ENCODE measurements at places on chromosomes 6 and 20.

GRCh38 chr20:53020834-53021233 is 48.7 kb downstream of the TSHZ2 start:
- DNase-seq: no peak

DNA sequence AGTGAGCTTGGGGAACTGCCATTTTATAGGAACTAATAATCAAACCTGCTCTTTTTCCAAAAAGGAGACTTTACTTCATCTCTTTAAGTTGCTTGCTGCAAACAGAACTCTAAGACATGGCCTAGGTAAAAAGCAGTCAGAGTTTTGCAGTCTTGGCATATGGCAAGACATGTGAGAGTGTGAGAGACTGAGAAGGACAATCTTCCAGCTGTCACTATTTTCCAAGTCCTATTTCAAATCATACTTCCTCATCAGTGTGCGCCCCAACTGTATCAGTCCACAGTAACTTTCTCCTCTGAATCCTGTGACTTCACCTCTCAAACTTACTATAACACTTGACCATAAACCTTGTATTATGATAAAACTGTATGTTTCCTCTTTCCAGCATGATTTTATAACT is 10.4 kb downstream of the CALHM6 start:
- DNase-seq: no peak

GRCh38 chr6:129929433-129929832 is 68.3 kb upstream of the TMEM244 start:
- peak; percentile 49 for DNase-seq

- no peak for DNase-seq
These were observed 574.2 kb upstream of the JAG1 start for GRCh38 chr20:11248011-11248409.

GRCh38 chr6:39925191-39925930 is 8.9 kb downstream of the MOCS1 start:
- DNase-seq: no peak

DNA sequence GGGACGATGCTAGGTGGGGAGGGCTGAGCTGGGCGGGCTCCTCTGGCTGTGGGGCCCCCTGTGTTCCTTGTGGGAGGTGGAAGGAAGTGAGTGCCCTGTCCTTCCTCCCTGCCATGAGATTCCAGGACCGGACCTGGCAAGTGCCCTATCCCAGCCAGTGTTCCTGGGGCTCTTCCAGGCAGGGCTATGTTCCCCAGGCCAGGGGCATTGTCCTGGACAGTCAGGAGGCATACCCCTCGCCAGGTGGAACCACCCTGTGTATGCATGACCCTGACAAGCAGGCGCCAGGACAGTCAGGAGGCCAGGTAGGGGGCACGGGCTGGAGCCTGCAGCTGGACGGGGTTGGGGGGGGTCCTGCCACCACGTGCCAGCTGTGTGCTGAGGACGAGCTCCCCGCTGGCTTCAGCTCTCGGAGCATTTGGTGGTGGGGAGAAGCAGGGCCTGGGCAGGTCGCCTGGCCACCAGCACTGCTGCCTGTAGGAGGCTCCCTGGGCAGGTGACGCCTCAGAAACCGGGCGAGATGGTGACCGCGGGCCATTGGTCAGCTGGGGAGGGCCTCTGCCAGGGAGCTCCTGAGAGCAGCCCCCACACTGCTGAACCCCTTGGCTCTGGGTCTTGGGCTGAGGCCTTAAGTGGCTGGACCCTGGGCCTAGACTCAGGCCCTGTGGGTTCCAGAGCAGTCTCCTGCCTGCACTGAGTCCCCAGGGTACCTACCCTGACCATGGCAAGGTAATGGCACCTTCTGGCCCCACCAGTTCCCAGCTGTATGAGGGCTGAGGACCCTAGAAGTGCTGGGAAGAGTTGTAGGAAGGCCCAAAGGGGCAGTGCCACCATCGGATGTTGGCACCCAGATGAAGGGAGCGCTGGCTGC is 694 bp downstream of the SLC17A9 start:
- no peak for DNase-seq

DNA sequence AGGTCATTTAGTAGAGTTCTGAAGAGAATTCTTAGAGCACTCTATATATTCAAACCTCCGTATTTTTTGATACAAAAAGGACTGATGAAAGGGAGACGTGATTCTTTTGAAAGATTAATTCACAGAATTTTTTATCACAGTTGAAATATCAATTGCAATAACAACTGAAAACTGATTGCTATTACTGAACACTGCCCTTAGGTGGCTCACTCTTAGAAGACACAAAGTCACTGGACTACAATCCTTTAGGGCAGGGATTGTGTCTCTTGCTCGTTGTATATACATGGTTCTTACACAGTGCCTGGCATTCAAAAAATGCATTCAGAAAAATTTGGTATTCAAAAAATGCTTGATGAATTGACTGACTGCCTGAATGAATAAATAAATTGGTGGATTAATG is 17.1 kb upstream of the CALHM6 start:
- DNase-seq: no peak

GRCh38 chr6:140078561-140079125 is 704.2 kb upstream of the CITED2 start:
- DNase-seq: peak; percentile 66

- DNase-seq: no peak
These were observed 858 bp downstream of the BCAS1 start for GRCh38 chr20:54069501-54069971.

DNA sequence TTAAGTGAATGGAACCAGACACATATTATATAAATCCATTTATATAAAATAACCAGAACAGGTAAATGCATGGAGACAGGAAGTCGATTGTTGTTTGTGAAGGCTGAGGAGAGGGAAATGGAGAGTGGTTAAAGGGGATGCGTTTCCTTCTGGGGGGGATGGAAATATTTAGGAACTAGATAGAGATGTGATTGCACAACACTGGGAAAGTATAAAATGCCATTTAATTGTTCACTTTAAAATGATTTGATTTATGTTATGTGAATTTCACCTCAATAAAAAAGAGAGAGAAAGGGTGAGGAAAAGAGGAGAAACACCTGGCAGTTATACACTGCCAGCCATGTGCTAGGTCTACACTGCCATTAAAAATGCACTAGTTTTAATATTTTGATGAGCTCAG is 312.6 kb downstream of the CD83 start:
- no peak for DNase-seq

DNA sequence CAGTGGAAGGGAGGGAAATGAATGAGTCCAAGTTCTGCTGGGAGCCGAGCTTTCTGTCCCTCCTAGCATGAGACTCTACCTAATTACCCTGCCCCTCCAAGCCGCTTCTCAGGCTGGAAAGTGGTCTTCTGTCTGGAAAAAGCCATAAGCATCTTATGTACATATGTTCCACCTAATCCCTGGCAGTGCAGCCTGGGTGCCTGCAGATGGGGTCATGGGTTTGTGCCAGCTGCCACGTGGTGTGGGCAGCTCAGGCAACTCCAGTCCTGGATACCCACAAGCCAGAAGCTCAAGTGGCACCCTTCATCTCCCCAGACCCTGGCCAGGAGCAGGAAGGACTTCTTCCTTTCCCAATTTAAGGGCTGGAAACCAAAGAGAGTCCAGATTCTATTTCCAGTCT is 253.1 kb downstream of the LY86 start:
- no peak for DNase-seq

DNA sequence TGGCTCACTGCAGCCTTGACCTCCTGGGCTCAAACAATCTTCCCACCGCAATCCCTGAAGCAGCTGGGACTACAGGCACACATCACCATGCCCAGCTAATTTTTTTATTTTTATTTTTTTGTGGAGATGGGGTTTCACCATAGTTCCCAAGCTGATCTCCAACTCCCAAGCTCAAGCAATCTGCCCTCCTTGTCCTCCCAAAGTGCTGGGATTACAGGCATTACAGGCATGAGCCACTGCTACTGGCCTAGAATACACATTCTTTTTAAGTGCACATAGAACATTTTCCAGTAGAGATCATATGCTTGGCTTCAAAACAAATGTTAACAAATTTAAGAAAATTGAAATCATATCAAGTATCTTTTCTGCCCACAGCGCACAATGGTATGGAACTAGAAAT is 176.8 kb upstream of the MARCKS start:
- no peak for DNase-seq

- DNase-seq: no peak
These were observed 20.6 kb downstream of the SMPDL3A start for GRCh38 chr6:122809691-122810090.

DNA sequence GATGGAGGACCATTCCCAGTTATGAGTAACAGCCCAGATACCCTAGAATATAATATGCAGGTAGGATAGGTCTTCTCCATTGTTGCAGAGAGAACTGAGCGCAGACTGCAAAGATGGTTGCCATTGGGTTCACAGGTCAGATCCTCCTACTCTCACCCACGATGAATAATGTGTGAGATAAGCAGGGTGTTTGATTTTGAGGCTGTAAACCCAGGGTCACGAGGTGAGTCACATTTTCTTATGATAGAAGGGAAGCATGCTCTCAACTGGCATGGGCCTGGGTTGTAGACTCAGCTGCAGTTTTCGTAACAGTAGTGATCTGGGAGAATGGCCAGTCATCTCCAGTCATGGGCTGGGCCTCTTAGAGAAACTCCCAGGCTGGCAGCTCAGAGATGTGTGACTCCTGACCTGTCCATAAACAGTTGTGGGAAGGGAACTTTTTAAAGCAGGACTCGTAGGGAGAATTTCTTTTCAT is 74.2 kb downstream of the CD164 start:
- peak; percentile 16 for DNase-seq

DNA sequence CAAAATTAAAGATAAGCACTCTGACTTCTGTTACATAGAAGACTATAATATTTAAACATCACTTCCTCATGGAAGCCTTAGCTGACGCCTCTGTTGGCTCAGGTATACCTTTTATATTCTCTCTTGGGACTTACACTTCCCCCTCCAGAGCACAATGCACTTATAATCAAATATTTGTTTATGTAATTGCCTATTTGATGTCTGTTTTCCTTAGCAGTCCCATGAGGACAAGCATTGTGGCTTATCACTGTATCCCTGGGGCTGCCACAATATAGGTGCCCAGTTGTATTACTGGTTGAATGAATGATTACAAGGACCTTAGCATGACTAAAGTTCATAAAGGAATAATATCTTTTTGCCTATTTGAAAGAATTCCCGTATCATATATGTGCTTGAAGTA is 186.7 kb upstream of the VGLL2 start:
- DNase-seq: no peak

DNA sequence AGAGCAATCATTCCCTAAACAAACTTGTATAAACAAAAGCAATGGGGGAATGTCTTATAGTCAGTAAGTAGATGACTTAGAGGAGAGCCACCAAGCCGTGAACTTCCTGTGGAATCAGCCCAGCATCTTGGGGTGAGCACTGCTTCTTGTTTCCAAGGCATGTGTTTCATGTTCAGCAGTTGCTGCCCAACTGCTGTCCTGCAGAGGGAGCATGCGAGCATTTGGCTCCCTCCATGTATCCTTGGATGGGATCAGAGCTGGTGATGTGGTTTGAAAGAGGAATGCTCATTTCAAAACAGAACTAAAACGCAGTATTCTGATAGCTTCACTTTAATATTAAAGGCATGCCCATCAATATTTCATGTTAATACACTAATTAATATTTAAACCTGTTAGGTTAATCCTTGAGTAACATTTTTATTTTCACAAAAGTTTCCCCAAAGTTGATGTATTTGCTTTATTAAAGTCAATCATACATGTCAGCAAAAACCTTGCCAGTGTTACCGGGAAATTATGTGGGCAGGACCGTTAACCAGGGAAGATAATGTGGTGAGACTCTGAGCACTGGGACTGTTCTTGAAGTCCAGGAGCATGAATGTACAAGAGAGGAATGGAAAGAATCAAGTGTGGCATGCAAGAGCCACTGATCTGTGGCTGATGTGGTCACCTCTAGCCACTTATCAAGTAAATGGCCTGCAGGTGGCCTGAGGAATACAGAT is 172.1 kb upstream of the GGTLC1 start:
- DNase-seq: peak; percentile 29

GRCh38 chr20:19785983-19786285 is 27.9 kb downstream of the RIN2 start:
- DNase-seq: no peak

DNA sequence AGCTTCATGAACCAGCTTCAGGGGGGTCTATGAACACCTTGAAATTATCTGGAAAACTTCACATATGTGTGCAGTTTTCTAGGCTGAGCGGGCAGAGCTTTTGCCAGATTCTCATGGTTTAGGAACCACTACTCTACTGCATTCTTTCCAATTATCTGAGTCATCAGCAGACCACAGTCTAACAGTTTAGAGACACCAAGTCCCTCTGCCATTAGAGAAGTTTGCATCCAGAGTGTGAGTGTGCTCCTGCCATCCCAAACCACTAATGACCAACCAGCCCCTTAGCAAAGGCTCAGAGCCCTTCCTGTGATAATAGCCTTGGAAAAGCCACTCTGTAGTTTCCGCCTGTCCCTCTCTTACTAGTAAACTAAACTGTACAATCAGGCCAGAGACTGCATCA is 96.8 kb downstream of the PHACTR1 start:
- DNase-seq: no peak

DNA sequence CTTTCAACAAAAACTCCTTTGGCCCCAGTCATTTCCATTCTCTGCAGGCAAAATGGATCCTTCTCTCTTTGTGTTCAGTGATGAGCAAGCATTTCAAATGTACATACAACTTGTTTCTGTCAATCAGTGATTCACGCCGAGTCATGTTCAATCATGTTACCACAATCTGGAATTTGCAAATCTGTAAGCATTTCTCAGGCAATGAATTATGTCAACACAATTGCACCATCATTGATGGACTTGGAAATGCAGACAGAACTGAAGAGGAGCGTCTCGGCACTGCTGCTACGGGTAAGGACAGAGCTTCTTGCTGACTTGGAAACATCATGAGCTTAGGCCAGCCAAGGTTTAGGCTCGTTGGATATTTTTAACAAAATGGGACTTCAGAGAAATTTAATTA is 132.8 kb upstream of the AGPAT4 start:
- DNase-seq: peak; percentile 52

DNA sequence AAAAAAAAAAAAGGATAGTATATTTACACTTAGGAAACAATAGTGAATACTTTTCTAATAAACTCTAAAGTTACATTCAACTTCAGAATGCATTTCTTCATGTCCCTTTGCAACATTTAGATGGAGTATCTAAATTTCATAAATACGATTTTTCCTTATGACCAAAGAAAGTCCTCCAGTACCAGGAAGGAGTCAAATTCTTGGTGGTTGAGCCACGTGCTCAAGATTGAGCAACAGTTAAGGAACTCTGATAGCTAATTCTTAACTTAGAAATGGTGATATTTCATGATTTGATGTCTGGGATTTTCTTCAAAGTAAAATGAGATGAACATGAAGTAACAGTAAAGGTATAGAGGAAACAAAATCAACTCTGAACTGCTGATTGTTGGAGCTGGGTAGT is 92.7 kb downstream of the SASH1 start:
- no peak for DNase-seq

DNA sequence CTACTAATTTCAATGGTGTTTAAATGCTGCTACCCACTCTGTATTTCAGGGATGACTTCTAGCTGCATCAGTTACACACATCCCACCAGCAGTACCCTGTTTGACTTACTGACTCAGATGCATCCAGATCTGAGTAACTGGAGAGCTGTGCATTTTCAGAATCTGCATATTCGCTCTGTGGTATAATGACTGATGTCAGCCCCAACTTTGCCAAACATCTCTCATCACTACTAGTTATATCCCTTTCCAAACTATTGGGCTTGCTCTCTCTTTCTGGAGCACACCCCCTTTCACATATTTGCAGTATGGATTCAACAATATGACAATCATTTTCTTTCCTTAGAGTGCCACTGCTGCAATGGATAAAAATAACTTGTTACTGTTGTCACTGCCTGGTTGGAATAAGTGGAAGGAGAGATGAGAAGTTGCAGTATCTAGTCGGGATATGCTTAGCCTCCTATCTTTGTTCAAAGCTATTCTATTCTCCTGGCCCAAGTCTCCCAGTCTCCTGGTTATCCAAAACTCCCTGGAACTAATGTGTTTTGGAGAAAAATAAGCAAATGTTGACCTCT is 3.3 kb upstream of the RSPO3 start:
- no peak for DNase-seq
